ENCODE measurements at places on chromosomes 1 and 21.

DNA sequence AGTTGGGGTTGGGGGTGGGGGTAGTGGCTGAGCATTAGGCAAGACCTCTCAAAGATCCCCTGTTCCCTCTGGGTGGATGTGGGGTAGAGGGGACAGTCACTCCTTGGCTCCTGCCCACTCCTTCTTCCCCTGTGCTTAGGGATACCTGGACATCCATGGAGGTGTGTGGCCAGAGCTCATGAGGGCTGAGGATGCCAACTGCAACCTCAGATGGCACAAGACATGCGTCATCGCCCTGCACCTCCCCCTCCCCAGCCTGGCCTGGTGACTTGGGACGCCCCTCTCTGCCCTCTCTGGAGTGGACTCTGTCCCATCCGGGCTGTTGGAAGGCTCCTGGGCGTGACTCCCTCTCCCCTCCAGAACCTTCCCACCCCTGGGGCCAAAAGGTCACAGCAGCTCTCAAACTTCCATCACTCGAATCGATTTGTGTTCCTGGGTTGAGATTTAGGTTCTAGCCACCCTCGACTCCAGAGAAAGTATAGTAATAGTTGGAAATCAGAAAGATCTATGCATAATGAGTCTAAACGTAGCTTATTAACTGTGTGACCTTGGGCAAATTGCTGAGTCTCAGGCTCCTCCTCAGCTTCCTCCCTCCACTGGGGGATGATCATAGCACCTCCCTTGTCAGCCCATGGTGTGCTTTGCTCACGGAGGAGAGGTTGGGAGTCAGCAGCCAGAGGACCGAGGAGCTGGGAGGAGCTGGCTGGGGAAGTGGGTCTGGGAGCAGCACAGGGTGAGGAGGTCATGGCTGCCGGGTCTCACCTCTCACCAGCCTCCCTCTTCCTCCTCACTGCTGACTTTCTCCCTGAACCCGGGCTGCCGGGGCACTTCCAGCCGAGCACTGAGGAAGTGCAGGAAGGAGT lies 2.2 kb upstream of the PTPN7 start:
- no peak for DNase-seq

GRCh38 chr1:90220941-90221693 lies 226.2 kb downstream of the ZNF326 start:
- no peak for DNase-seq

DNA sequence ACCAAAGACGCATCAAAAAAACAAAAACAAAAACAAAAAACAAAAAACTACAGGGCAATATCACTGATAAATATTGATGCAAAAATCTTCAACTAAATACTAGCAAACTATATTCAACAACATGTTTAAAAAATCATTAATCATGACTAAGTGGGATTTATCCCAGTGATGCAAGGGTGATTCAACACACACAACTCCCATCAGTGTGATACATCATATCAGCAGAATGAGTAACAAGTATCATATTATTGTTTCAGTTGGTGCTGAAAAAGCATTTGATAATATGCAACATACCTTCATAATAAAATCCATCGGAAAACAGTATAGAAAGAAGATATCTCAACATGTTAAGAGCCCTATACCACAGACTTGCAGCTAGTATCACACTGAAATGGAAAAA lies 953.0 kb downstream of the AMY1C start:
- no peak for DNase-seq

DNA sequence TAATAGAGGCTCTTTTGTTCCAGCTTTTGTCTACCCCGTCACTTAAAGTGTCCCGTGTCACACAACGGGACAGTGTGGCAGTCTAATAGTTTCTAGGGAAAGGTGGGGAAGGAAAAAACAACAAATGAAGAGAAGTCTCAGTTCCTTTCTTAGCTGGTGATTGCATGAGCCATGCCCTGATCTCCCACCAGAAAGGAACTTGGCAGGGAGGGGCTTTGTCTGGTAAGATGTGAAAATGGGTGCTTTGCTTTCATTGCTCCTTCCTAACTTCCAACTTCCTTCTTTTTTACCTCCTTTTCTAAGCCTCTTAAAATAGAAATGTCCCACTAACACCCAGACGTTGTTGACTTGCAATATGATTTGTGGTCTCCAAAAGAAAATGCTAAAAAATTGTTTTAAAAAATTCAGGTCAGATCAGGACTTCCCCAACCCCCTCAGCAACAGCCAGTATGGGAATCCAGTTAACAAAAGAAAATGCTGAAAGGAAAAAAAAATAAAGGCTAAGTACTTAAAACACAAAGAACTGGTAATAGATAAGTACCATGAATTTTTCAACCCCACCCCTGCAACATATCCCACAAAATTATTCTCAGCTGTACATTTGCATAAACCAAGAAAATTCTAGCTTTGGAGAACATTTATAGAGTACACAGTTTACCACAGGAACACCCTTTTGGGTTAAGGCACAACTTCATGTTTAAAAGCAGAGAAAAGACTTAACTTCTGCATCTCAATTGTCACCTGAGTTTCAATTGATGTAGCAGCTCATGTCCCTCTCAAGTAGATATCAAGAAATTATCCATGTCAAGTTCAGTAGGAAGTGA lies 106.2 kb downstream of the NIBAN1 start:
- DNase-seq: no peak

GRCh38 chr21:26804895-26805609 lies 40.2 kb downstream of the ADAMTS1 start:
- DNase-seq: no peak

GRCh38 chr1:44826375-44827196 lies 16.5 kb downstream of the PTCH2 start:
- DNase-seq: no peak

DNA sequence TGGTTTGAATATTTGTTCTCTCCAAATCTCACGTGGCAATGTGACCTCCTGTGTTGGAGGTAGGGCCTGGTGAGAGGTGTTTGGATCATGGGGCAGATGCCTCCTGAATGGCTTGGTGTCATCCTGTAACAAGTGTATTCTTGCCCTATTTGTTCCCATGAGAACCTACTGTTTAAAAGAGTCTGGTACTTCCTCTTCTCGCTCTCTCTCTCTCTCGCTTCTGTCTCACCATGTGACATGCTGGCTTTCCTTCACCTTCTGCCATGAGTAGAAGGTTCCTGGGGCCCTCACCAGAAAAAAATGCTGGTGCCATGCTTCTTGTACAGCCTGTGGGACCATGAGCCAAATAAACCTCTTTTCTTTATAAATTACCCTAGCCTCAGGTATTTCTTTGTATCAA lies 8.4 kb upstream of the PAXBP1 start:
- no peak for DNase-seq

DNA sequence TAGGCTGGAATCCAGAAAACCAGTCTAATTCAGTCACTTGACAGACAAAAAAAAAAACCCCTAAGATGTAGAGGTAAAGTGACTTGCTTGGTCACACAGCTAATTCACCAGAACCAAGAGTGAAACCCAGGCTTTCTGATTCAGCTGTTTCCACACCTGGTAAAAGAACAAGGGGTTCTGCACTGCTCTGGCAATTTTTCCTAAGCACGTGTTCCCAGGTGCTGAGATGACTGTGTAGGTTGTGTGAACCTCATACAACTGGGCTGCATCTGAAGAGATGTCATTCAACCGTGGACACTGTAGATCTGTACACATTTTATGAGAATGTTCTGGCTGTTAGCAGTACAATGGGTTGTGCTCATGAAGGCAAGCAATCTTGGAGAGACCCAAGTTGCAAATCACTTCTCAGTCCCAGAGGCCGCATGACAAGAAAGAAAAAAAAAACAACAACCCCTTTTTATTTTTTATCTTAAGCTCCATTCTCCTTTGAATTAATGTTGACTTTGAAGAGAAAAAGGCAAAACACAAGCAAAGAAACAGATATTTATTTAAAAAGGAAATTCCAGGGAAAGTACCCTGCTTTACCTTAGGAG lies 95.4 kb downstream of the INTS7 start:
- no peak for DNase-seq

- no peak for DNase-seq
Observed at GRCh38 chr1:57165546-57165945, 199.7 kb upstream of the C8B start.

DNA sequence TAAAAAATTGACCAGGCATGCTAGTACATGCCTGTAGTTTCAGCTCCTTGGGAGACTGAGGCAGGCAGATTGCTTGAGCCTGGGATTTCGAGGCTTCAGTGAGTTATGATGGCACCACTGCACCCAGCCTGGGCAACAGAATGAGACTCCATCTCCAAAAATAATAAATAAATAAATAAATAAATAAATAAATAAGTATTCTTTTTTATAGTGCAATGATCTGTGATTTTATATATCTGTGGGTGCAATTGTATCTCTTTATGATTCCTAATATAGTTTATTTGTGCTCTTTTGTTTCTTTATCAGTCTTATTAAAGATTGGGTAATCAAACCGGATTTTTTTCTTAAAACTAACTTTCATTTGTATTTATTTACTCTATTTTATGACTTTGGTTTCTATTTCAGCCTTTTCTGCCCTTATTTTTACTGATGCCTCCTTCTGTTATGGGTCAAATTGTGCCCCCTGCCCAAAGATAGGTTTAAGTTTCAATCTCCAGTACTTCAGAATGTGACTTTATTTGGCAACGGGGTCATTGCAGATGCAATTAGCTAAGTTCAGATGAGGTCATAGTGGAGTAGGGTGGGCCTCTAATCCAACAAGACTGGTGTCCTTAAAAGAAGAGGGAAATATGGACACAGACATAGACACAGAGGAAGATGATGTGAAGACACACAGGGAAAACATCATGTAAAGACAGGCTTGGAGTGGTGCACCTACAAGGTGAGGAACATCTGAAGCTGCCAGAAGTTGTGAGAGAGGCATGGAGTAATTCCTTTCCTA lies 74.9 kb upstream of the CDC42BPA start:
- no peak for DNase-seq
